ENCODE measurements at places on chromosomes 5 and 9. TPM values are rescaled to one million over a fixed set of nuclear protein-coding genes. Genes with fewer than 3 reads are reported as not detected.

- no peak for DNase-seq
- peaks cover 12% of the 10 kb centered on the region for H3K36me3 ChIP-seq
- H3K27me3 ChIP-seq = no peaks in the 10 kb centered on the region
- peaks cover 13% of the 10 kb centered on the region for H3K4me1 ChIP-seq
- H3K27ac ChIP-seq = peak overlapping the region; percentile 94
These were observed 15.2 kb downstream of the ZBTB5 start for GRCh38 chr9:37449862-37450632.

- H3K27ac ChIP-seq = no peak overlapping the region
- peaks cover 30% of the 10 kb centered on the region for H3K36me3 ChIP-seq
These were observed 14.1 kb upstream of the RAPGEF6 start for GRCh38 chr5:131649161-131649560.

GRCh38 chr9:4145482-4145881 lies 154.4 kb downstream of the GLIS3 start:
- DNase-seq = no peak
- peaks cover 5% of the 10 kb centered on the region for H3K27me3 ChIP-seq
- H3K4me1 ChIP-seq = peaks cover 32% of the 10 kb centered on the region
- no peaks in the 10 kb centered on the region for H3K36me3 ChIP-seq
- H3K4me3 ChIP-seq = no peak overlapping the region

The OLFML2A gene
- total RNA-seq = 0.14 TPM

DNA sequence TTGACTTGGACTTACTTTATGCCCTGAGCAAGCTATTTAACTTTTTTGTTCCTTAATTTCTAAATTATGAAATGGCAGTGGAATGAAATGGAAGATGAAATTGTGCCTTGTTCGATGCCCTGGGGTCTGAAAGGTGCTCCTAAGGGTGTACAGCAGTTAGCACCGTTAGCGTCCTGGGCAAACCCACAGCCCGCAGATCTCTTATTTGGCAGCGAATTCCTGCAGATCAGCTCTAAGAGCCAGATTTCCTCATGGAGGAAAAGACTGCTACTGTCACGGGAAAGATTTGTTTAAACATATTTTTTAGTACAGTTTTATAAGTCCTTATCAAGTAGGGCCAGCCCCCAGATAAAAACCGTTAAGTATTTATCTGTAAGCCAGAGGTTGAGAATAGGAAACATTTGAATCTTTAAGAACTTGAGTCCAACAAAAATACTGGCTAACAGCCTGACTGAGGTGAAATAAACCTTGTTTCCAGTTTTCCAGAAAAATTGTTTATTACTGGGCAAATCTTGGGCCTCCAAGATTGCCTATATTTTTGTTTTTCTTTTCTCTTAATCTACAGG lies 216.5 kb upstream of the DMRT1 start:
- H3K27me3 ChIP-seq = no peaks in the 10 kb centered on the region
- H3K4me1 ChIP-seq = peaks cover 5% of the 10 kb centered on the region
- H3K4me3 ChIP-seq = no peak overlapping the region
- no peak for DNase-seq

DNA sequence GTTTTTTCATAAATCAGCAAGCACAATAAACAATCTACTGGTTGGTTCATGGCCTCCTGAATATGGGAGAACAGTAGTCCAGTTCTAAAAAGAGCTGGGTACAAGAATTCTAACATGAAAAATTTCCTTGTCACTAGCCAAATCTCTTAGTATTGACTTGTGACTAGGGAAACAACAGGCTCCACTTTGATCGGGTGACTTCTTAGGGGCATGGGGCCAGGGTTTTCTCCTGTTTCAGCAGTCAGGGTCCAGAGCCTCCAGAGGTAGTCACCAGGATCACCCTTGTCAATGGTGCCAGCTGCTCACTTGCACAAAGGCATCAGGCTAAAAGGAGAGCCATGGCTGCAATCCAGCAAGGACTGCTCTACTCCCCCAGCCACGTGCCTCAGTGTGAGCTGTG lies 38.1 kb downstream of the LPAR1 start:
- no peaks in the 10 kb centered on the region for H3K27me3 ChIP-seq
- peaks cover 22% of the 10 kb centered on the region for H3K4me1 ChIP-seq
- peaks cover 6% of the 10 kb centered on the region for H3K36me3 ChIP-seq
- no peak for DNase-seq
- no peak overlapping the region for H3K4me3 ChIP-seq

The LPAR1 gene
- 11.3 TPM for total RNA-seq

DNA sequence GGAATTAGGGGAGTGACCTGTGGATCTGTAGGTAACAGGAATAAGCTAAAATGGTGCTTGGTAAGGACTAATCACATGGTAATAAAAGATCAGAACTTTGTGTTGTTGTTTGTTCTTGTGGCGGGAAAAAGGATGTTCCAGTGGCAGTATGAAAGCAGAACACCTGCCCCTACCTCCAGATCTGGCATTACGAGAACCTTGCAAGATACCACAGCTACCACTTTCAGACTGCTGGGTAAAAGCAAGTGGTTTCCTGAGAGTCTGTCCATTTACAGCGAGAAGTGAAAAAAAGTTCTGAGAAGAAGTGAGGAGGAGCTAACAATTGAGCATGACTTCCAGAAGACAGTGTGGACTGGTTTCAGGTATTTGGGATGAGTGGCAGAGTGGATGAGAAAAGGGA lies 252.5 kb downstream of the TLE4 start:
- no peak overlapping the region for H3K4me3 ChIP-seq
- DNase-seq = no peak
- H3K4me1 ChIP-seq = no peaks in the 10 kb centered on the region
- no peaks in the 10 kb centered on the region for H3K27me3 ChIP-seq
- peaks cover 5% of the 10 kb centered on the region for H3K36me3 ChIP-seq

The SH3RF2 gene
- total RNA-seq = 1.0 TPM

The SSBP2 gene
- 74.4 TPM for total RNA-seq

DNA sequence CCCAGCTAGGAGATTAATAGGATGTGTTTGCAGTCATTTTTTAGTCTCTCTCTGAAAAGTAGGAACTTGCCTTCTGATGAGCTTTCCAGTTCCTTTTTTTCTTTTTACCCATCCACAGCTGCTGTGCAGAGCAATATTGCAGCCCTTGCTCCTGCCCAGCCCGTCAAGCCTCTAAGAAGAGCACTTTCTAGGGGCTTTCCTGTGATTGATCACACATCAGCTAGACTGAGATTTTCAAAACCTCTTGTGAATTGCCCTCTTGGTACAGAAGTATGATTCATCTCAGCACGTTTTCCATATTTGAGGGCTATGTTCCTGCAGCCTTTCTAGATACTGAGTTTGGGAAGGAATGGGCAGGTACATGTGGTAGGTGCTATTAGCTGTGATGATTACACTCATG lies 93.9 kb downstream of the GALNT10 start:
- peaks cover 37% of the 10 kb centered on the region for H3K4me1 ChIP-seq
- H3K27me3 ChIP-seq = no peaks in the 10 kb centered on the region
- no peak overlapping the region for H3K27ac ChIP-seq

GRCh38 chr5:39040875-39041274 lies 33.3 kb downstream of the RICTOR start:
- H3K27ac ChIP-seq = no peak overlapping the region
- H3K4me3 ChIP-seq = no peak overlapping the region
- H3K4me1 ChIP-seq = no peaks in the 10 kb centered on the region

GRCh38 chr5:1014781-1015221 lies 6.2 kb downstream of the NKD2 start:
- peaks cover 20% of the 10 kb centered on the region for H3K27me3 ChIP-seq
- no peak overlapping the region for H3K4me3 ChIP-seq
- H3K27ac ChIP-seq = no peak overlapping the region

- no peaks in the 10 kb centered on the region for H3K36me3 ChIP-seq
- H3K27ac ChIP-seq = no peak overlapping the region
- no peak for DNase-seq
- no peaks in the 10 kb centered on the region for H3K4me1 ChIP-seq
These were observed 296.2 kb downstream of the CTNND2 start for GRCh38 chr5:11607944-11608483.

DNA sequence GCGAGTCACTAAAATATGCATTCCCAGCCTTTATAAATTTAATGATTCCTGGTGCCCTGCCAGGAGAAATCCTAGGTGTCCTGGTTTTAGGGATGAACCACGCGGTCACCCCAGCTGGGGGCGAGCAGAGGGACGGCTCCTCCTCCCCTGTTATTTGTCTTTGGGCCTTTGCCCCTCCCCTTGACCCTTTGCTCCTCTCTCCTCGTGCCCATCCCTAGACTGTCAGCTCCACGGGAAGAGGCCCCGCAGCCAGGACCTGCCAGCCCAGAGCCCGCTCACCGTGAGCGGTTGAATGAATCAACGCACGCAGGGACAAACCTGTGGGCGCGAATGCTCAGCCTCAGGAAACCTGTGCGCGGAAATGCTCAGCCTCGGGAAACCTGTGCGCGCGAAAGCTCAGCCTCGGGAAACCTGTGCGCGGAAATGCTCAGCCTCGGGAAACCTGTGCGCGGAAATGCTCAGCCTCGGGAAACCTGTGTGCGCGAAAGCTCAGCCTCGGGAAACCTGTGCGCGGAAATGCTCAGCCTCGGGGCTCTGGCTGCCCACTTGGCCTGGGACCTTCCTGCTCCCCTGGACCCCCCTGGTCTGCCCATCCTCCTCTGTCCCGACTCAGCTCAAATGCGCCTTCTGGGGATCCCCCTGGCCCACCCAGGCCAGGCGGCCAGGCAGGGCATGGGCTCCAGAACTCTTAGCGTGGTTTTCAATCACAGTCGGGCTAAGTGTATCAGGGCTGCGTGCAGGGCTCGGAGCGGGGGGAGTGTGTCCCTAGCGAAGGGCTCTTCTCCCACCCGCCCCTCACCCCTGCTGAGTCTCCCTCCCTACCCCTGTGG lies 140.5 kb upstream of the COL5A1 start:
- no peak for DNase-seq
- no peaks in the 10 kb centered on the region for H3K36me3 ChIP-seq
- H3K4me1 ChIP-seq = peaks cover 5% of the 10 kb centered on the region
- H3K27me3 ChIP-seq = no peaks in the 10 kb centered on the region

The CARD9 gene
- 1.3 TPM for total RNA-seq

DNA sequence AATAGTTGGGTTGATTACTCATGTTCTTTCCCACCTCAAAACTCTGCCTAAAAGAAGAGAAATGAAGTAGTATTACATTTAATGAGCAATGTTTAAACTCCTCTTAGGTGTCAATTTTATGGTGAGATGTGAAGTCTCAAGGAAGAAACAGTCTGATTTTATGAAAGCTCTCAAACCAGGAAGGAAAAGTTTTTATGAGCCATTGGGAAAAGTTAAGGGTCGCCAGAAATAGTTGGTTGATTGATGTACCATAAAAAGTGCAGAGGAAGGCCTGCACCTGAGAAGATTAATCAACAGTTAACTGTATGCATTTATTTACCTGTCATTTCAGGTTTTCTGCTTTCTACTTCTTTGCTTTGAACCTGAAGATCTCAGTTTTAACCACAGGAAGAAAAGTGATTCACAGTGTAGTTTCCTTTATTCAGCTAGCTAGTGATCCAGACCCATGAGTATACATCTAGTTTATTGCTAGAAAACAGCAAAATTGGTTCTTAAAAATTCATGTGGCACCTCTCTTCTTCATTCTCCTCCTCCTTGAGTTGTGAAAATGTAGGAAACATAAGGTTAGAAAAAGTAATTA lies 133.1 kb downstream of the CSNK1G3 start:
- H3K27me3 ChIP-seq = no peaks in the 10 kb centered on the region
- H3K4me3 ChIP-seq = no peak overlapping the region
- no peaks in the 10 kb centered on the region for H3K36me3 ChIP-seq
- H3K27ac ChIP-seq = no peak overlapping the region
- DNase-seq = no peak

The TTC23L gene
- total RNA-seq = 2.3 TPM

DNA sequence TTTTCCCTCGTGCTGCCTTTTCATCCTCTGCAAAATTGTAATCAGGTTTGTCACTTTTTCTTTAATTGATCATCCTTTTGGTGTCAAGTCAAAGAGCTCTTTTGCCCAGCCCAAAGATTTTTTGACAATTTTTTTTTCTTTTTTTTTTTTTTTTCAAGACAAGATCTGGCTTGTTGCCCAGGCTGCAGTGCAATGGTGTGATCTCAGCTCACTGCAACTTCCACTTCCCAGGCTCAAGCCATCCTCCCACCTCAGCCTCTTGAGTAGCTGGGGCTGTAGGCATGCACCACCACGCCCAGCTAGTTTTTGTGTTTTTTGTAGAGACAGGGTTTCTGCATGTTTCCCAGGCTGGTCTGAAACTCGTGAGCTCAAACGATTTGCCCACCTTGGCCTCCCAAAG lies 36.7 kb downstream of the CDK7 start:
- peaks cover 3% of the 10 kb centered on the region for H3K36me3 ChIP-seq
- no peak overlapping the region for H3K4me3 ChIP-seq
- H3K4me1 ChIP-seq = no peaks in the 10 kb centered on the region
- H3K27ac ChIP-seq = no peak overlapping the region
- H3K27me3 ChIP-seq = no peaks in the 10 kb centered on the region

- H3K27ac ChIP-seq = no peak overlapping the region
- peak overlapping the region; percentile 86 for H3K4me3 ChIP-seq
- H3K36me3 ChIP-seq = no peaks in the 10 kb centered on the region
- DNase-seq = no peak
- peaks cover 11% of the 10 kb centered on the region for H3K4me1 ChIP-seq
These were observed 53.5 kb upstream of the CDKN2AIPNL start for GRCh38 chr5:134464988-134465815.

The KIF24 gene
- total RNA-seq = 12.3 TPM

- peak overlapping the region; percentile 97 for H3K4me3 ChIP-seq
- peak overlapping the region; percentile 100 for H3K27ac ChIP-seq
- H3K27me3 ChIP-seq = peaks cover 31% of the 10 kb centered on the region
- peaks cover 46% of the 10 kb centered on the region for H3K36me3 ChIP-seq
- H3K4me1 ChIP-seq = peaks cover 58% of the 10 kb centered on the region
- no peak for DNase-seq
These were observed 1.1 kb downstream of the NPM1 start for GRCh38 chr5:171388816-171389168.

DNA sequence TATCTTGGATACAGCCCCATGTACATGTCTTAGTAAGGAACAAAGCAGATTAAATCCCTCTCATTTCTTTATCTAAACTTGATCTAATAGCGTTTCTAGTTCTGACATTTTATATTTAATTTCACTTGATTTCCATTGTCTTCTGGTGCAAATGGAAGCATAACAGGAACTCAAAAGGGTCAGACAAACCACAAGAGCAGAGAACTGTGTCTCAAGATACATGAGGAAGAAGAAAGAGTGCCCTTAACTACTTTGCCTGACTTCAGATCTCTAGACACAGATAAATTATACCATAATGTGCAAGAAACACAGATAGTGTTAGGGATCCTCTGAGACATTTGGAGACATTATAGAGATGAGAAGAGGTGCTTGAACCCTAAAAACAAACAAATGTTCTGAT lies 20.7 kb upstream of the STX17 start:
- no peaks in the 10 kb centered on the region for H3K36me3 ChIP-seq
- no peak overlapping the region for H3K4me3 ChIP-seq
- H3K4me1 ChIP-seq = no peaks in the 10 kb centered on the region
- no peak for DNase-seq

DNA sequence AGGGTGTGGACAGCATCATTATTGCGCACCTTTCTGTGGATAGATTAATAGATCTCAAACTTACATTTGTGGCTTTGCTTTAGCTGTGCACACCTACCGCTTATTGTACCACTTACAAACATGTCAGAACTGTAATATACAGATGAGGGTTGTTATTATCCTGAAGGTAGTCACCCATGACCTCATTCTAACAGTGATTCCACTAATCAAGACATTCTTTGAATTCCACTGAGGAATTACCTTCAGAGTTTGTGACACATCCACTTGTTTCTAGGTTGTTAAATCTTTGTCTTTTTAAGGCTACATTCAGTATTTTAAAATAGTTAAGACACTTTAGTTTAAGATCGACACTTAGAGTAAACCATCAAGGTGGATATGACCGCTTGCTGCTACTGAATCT lies 7.8 kb downstream of the KCNV2 start:
- H3K27ac ChIP-seq = no peak overlapping the region
- peaks cover 30% of the 10 kb centered on the region for H3K4me1 ChIP-seq
- H3K36me3 ChIP-seq = peaks cover 9% of the 10 kb centered on the region
- no peaks in the 10 kb centered on the region for H3K27me3 ChIP-seq
- no peak for DNase-seq

The CDC14B gene
- total RNA-seq = 30.5 TPM

The SYNPO gene
- 1.5 TPM for total RNA-seq

All from neural crest cell (in vitro differentiated cells).